Caco-2 (cell line): ENCODE measurements at places on chromosomes 2 and 18. TPM values are rescaled to one million over a fixed set of nuclear protein-coding genes. Genes with fewer than 3 reads are reported as not detected.

- peaks cover 51% of the 10 kb centered on the region for H3K4me1 ChIP-seq
- no peaks in the 10 kb centered on the region for H3K36me3 ChIP-seq
- DNase-seq, result no peak
- no peak overlapping the region for H3K4me3 ChIP-seq
These were observed 35.0 kb downstream of the CERS6 start for GRCh38 chr2:168490946-168491605.

The ONECUT2 gene
- 0.28 and 0.86 TPM in 2 replicates for total RNA-seq

GRCh38 chr2:57696016-57696415, 350.6 kb upstream of the VRK2 start:
- no peak overlapping the region for H3K4me3 ChIP-seq
- peaks cover 3% of the 10 kb centered on the region; the same call in 1 of the 2 replicates for H3K4me1 ChIP-seq
- peak; percentile 12 for DNase-seq
- no peaks in the 10 kb centered on the region for H3K27me3 ChIP-seq

GRCh38 chr18:79991494-79991893, 3.1 kb upstream of the TXNL4A start:
- no peak for DNase-seq
- no peak overlapping the region for H3K4me3 ChIP-seq
- no peaks in the 10 kb centered on the region for H3K27me3 ChIP-seq
- no peak overlapping the region for H3K27ac ChIP-seq

- H3K36me3 ChIP-seq, result no peaks in the 10 kb centered on the region
- no peaks in the 10 kb centered on the region for H3K27me3 ChIP-seq
- no peak for DNase-seq
- no peak overlapping the region for H3K27ac ChIP-seq
These were observed 162.8 kb downstream of the LRP1B start for GRCh38 chr2:141967980-141968379.
